ENCODE measurements at places on chromosomes 2 and 18.

GRCh38 chr2:199439542-199439941 is 18.2 kb downstream of the SATB2 start:
- DNase-seq = no peak

DNA sequence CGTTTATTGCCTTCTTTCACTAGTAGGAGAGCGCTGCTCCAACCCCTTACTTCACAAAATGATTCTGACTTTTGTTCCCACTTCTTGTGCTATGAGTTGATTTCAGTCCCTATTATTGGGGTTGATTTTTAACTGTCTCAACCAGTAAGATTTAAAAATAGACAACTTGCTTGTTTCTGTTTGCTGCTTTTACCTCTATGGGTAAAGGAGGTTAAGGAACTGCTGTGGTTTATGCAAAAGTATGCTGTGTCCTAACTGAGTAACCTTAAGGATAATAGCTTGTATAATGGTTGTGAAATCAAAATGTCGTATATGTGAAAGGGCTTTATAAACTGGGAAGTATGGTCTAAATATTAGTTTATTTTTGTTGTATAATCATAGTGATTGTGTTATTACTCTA is 22.6 kb downstream of the ALMS1 start:
- no peak for DNase-seq

DNA sequence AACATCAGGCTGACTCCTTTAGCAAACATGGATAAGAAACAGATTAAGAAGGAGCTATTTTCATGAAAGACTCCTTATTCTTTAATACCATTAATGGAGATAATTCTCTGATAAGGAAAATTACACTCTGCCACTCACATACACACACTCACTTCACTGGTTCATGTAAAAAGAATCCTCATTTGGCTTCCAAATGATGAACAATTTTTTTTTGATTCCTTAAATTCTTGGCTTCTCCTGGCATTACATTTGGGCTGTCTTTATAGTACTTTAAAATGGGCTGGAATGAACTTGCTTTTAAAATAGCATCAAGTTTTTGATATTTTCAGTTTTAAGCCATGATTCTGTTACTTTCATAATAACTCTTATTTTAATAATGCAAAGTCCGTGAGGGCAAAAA is 328.6 kb downstream of the SLC8A1 start:
- no peak for DNase-seq

- no peak for DNase-seq
These were observed 29.3 kb downstream of the PIEZO2 start for GRCh38 chr18:11119959-11120587.

DNA sequence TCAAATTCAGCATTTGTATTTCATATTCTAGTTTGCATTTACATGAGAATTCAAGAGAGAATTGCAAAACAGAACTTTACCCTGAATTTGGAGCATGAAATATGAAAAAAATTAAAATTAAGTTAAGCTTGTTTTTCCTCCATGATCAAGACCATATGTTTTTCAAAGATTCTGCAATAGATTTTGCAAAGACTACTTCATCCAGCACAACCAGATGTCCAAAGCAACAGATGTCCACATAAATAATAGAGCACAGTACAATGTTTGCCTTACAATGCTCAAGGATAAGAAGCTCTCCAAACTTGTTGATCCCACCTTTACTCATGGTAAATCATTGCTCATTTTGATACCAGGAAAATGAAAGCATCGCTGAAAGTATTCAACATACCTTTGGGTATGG is 25.6 kb downstream of the FAP start:
- no peak for DNase-seq

DNA sequence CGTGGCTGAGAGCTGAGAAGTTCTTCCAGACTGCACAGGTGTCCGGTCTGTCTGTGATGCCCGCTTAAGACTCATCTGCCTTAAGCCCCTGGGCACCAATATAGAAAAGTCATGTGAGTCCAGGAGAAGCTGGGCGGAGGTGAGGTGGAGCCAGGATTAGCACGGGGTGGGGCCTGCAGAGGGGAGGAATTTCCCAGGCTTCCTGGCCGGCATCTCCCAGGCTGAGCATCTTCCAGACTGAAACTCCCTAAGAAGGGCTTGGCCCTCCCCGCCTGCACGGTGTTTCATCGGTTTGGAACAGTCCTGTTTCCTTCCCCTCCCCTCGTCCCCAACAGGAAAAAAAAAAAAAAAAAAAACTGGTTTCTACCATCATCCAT is 270.3 kb downstream of the ATAD2B start:
- DNase-seq = no peak

- no peak for DNase-seq
These were observed 28.7 kb downstream of the MTERF4 start for GRCh38 chr2:241073166-241074064.

DNA sequence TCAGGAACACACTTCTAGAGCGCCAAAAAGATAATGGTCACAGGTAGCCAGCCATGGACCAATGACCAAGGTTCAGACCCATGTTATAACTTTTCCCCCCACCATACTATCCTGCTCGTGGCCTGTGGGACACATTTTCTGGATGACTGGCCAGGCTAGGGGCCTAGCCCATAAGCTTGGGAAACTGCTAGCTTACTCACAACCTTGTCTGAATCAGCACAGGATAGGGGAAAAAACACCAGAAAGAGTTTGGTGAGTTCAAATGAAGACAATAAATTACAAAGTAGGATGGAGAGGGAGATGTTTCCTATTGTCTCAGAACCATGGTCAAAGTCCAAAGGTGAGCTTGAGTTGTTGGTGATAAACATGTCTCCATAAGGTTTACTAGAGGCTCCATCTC is 156.3 kb upstream of the CCDC68 start:
- DNase-seq = no peak

DNA sequence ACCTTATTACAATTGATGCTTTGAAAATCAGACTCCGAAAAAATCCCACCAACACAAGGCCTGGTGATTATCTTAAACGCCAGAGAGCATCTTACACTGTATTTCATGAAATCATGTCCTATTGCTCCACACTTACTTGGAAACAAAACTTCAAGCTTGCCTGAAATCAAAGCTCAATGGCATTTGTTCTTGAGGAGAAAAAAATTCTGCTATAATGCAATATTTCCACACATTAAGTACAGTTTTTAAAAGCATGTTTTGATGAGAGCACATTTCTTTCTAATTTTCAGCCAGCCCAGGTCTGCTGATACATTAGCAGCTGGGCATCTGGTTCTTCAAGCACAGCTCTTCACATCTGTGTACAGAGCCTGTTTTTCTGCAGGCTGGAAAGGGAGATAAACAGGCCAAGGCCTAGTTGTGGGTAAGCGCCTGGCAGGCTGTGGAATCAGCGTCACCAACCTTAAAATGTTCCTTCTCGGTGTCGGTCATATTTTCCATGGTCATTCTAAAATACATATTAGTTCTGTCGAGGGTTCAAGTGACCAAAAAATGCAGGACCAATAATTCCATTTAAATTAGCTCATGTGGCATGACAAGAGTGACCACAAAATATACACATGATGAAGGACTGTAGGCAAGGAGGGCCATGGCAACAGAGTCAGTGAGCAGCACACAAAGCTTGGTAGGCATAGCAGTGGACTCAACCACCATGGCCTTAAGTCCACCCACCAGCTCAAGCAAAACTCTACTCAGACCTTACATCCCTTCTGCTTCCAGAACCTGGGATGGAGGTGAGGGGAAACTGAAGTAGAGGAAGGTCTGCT is 20.9 kb downstream of the SLC8A1 start:
- DNase-seq = no peak

- no peak for DNase-seq
These were observed 241.2 kb upstream of the KCNJ3 start for GRCh38 chr2:154457286-154457685.

DNA sequence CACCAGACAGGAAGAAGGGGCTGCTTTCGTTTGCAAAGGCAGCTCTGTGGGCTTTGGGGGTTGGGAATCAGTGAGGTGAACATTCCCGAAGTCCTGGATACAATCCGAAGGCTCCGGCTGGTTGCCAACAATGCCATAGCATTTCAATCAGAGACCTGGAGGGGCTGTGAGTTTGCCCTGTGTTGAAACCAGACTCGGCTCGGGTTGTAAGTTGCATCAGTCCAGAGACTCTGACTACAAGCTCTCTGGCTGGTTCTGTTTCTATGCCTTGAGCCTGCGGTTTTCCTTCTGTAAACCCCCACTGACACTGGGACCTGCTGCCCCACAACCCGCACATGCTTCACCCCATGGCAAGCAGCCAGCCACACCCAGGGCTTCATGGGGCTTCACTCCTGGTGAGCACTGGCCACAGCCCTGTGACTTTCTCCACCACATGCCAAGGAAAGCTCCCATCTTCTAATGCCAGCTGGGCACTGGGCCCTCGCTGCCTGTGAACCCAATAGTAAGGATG is 85.7 kb upstream of the ODC1 start:
- no peak for DNase-seq

All from amygdala (tissue), 56 donors.